ENCODE measurements at places on chromosomes 4 and X.

- no peak for DNase-seq
Observed at GRCh38 chr4:4519297-4519894, 22.5 kb downstream of the STX18 start.

GRCh38 chr4:21888195-21888976 is 60.2 kb downstream of the KCNIP4 start:
- DNase-seq: peak; percentile 90

DNA sequence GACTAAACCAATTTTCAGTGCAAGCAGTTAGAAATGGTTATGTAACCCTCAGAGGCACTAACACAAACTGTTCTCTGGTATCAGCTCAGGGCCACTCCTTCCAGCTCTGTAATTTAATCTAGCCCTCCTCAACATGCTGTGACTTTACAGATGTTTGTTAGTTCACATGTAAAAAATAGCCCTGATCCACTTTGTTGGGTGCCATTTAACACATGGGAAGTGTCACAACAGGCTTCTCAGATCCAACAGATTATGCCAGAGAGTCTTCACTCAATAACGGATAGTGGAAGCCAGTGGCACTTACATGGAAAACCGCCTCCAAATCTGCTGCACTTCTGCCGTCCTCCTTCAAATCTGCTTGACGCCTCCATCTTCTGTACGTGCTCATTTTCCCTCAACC is 51.6 kb downstream of the ATP8A1 start:
- no peak for DNase-seq

DNA sequence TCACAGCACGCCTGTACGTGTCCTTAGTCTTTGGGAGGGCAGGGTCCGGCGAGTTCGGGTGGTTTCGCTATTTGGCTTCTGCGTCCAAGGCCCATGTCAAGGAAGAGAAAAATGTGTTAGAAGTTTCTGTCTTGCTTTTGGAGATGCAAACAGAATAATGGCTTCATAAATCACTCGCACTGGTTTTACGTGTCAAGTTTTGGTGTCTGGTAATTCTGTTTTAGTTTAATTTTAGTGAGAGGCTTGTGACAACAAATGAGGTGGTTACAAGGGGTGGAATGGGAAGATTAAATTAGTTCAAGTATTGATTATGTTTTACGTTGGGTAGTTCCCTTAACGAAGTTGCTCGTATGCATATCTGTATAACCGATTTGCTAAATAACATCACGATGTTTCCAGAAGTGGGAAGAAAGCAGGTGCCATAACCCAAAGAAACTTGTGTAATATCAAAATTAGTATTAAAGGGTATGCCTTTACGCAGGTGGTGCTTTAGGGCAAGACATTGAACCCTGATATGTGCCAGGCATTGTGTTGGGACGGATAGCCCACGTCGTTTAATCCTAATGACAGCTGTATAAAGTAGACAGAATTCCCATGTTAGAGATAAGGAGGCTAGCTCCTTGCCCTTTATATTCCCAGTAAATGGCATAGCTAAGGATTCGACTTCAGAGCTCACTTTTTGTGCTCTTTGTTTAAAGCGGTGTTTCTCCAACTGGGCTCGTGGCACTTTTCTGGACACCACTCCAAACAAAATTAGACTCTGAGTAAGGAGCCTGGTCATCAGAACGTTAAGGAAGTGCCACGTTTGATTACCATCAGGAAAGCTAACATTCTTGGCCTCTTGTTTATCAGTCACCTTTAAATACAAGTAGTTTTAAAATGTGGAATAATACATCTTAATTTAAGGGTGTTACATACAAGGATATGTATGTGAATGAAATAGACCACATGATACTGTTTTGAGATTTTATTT is 843 bp downstream of the RPL34 start:
- no peak for DNase-seq

DNA sequence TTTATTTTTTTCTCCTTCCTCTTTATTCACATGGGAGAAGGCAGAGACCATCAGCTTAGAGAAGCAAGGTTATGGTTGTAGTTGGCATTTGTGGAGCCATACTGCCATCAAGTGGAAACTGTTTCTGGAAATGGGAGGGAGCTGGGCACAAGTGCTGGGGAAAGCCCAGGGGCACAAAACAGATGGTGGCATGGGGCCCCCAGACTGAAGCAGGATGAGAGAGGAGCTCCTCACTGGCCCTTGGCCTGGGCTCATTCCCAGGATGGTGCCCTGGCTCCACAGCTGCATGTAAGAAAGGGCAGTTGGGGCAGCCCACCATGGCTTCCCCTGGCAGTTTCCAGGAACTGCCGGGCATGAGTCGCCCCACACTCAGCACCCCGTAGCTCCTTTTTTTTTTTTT is 59.2 kb downstream of the NBDY start:
- DNase-seq: no peak

DNA sequence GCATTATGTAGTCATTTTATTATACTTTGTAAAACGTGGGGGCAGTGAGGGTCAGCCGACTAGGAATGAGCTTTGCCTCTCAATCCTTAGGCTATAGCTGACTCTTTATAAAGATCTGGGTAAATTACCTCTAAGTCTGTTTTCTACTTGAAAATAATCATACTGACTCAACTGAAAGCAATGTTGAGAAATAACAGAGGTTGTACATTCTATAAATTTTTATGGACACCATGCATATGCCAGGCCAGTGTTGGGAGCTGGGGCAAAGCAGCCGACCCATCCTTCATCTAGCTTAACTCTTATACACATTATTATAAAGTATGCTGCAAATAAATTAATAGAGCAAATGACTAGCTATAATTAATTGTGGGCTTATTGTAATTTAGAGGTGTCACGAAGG is 2.2 kb upstream of the DCUN1D4 start:
- DNase-seq: no peak

DNA sequence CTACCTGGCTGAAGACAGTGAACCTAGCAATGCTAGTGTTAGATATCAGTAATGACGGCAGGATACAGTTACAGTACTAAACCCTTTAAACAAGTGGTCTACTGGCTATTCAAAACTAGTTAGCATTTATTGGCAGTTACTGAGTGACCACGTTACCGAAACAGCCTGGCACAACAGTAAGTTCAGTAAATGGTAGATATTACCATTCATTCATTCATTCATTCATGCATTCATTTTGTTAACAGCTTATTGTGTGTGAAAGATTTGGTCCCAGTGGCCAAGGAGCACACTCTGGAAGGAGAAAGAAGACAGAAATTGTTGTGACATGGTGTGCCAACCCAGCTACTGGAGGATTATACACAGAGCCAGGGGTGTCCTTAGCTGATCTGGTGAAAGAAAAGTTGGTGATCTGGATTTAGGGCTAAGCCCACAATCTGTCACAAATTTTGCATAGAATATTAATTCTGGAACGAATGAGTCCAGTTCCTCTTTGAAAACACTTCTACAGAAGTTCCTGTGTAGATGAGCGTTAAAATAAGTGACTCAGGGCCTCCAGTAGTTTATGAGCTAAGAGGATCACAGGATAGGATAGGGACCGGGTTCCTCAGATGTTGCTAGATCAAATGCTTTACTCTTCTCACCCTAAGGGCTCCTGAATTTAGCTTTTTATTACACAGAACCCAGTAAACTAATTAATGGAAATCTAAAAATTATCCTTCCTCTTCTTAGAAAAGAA is 179.1 kb downstream of the CBR4 start:
- no peak for DNase-seq

- DNase-seq: peak; percentile 72
Observed at GRCh38 chr4:83320548-83320947, 14.1 kb downstream of the HPSE start.

DNA sequence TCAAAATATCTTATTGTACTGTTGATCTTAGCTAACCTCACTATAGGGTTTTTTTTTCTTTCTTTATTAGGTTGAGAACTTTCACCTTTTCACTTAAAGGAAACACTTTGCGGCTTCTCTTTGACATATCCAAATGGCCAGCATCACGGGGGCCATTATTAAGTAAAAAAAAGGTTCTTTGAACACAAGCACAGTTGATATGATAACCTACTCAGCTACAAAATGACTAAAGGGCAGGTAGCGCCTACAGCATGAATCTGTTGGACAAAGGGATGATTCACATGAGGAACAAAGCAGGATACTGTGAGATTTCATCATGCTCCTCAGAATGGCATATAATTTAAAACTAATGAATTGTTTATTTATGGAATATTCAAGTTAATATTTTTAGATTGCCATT is 119.6 kb downstream of the CCSER1 start:
- no peak for DNase-seq

- DNase-seq: peak; percentile 52
Observed at GRCh38 chr4:147336252-147336651, 144.6 kb upstream of the EDNRA start.

DNA sequence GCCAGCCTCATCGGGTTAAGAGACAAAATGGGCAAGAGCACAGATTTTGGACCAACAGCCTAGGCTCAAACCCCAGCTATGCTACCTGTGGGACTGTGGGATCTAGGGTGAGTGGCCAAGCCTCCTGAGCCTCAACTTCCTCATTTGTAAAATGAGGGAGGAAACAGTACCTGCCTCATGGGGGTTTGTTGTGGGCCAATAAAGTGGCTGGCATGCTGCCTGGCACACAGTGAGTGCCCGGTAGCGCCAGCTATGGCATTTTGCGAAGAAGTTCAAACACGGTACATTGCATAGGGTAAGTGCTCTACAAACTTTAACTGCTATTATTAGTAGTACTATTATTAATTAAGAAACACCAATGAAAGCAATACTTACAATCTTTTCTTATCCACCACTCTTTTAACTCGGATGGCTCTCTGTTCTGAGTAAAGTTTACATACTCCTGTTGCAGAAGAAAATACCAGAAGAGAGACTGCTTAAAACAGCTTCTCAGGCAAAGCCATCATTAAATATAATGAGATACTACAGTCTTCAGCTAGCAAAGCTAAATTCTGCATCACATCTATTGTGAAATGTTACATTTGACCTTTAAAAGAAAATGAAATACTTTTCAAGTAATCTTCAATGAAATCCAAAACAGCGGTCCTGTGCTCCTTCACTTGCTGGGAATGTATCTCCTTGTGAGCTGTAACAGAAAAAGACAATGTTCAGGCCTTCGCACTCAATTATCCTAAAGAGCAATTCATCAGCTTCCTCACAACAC is 70.1 kb downstream of the NSG1 start:
- DNase-seq: no peak

DNA sequence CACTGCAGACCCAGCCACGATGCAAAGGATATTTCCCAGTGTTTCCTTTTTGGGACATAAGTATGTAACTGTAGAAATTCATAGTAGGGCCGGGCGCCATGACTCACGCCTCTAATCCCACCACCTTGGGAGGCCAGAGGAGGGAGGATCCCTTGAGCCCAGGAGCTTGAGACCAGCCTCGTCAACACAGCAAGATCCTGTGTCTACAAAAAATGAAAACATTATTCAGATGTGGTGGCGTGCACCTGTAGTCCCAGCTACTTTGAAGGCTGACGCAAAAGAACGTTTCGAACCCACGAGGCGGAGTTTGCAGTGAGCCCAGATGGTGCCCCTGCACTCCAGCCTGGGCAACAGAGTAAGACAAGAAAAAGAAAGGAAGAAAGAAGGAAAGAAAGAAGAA is 49.2 kb downstream of the CRLF2 start:
- no peak for DNase-seq

GRCh38 chr4:163553146-163553545 is 58.7 kb downstream of the TMA16 start:
- no peak for DNase-seq

DNA sequence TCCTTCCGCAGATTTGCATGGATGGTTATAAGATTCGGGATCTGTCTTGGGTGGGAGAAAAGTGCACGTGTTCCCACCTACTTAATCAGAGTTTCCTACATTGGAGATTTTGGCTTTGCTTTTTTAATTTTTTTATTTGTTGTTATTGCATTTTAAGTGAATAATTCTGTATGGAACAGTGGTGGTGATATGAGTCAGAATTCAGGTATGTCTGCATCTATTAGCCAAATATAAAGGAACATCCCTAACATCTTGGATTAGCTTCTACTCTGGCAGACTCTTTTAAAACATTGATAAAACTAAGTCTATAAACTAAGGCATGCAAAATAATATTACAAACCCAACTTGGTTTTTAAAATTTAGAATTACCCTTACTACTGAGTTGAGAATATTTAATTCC is 659.8 kb upstream of the EPHA5 start:
- DNase-seq: peak; percentile 4

DNA sequence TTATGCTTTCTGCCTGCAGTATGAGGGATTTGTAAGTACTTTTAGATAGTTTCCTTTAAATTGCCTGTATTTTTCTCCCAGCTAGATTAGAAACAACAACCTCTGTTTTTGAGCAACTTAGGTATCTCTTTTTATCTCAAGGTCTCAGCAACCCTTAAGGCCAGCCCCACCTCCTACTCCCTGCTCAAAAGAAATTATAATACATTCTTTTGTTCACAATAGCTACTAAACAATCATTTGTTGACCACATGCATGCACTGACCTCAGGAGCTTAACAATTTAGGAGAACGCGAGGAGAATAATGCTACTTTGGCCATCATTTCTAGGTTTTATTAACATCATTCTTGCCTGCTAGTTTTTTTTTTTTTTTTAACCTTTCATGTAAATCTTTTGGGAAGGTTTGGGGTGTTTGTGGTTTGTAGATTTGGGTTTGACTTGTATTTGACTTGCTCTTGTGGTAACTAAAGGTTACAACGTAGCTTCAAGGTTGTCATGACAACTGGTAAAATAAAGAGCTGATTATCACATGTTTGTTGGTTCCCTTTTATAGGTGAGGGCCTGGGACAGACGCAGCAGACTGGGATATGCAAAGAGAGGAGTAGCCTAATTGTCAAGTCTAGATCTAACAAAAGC is 145.4 kb upstream of the PLAC1 start:
- DNase-seq: no peak

DNA sequence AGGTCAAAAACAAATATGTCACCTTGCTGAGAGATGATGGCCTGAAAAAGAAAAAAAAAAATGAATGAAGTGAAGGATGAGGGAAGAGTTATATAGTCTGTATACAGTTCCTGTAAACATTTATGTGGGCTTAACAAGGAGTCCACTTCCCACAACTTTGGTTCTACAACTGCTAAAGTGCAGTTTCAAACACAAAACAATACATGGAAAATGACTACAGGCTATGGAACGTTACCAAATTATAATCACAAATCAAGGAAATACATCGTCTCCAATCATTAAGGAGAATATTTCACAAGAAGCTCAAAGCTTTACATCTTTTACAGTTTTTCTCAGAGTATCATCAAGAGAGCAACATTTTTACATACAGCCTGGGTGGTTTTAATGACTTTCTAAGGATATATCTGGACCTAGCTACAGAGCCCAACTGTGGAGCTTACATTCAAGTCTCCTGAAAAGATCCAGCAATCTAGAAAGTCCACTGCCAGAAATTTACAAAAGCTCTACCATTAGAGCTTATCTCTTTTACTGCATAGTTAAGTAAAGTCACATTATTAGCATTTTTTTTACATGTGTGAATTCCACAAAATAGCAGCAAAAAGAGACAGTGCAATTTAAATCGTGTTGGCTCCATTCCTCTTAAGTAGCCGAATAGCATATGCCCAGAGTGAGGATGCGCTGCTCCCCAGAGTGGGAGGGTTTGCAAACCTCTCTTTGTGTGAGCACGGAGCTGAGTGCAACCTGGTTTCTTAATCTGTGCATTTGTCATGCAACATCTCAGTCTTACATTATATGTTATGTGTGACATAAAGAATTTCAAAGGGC is 128.3 kb downstream of the MANBA start:
- peak; percentile 53 for DNase-seq

All from fibroblast of skin of abdomen (primary cell).